ENCODE measurements at places on chromosomes 2 and 18.

DNA sequence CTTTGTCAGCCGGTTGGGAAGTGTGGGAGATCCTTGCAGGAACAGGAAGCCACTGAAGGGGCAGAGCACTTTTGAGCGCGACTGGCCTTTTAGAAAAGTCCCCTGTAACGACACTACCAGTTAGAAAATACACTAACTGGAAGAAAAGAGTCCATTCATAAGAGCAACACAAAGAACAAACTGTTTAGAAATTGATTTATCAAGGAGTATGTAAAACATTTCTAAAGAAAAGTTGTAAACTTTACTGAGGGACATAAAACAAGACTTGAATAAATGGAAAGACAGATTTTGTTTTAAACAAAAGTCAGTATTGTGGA is 29.8 kb upstream of the POMC start:
- no peak for DNase-seq

DNA sequence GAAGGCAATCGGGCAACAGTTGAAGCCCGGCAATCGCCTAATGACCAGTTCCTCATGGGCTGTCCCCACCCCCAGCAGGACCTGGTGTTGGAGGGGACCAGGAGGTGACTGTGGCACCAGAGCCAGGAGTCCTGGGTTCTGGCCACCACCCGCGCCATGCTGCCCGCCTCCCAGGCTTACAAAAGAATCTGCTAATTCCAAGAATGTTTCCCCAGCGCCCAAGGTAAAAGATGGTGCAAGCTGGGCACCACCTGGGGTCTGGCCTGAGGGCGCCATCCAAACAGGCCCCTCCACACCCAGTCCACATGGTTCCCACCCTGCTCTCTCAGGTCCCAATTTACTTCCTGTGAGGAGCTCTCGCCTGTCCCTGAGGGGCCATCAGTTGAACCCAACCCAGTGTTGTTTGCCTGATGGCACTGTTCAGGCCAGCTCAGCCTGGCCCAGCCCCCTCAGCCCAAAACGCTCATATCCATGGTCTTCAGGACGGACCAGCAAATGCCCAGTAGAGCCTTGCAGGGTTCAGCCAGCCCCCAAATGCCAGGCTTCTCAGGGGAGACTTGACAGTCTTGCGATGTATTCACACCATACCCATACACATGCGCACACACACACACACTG is 5.1 kb downstream of the SDC1 start:
- DNase-seq, result no peak

DNA sequence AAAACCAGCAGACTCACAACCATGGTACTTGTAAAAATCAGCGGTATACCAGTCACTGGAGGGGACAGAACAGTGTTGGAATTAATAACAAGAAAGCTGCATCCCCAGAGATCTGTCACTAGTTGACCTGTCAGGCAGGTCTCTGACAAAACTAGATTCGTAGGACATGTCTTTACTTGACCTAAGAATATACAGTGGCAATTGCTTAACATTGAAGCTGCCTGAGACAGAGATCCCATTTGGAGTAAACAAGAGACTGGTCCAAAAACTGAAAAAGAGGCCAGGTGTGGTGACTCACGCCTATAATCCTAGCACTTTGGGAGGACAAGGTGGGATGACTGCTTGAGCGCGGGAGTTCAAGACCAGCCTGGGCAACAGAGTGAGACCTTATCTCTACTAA is 7.2 kb upstream of the SS18 start:
- DNase-seq, result no peak

GRCh38 chr2:151774506-151774905 is 40.2 kb upstream of the NEB start:
- no peak for DNase-seq

GRCh38 chr2:106296182-106296815 is 102.2 kb upstream of the UXS1 start:
- no peak for DNase-seq

DNA sequence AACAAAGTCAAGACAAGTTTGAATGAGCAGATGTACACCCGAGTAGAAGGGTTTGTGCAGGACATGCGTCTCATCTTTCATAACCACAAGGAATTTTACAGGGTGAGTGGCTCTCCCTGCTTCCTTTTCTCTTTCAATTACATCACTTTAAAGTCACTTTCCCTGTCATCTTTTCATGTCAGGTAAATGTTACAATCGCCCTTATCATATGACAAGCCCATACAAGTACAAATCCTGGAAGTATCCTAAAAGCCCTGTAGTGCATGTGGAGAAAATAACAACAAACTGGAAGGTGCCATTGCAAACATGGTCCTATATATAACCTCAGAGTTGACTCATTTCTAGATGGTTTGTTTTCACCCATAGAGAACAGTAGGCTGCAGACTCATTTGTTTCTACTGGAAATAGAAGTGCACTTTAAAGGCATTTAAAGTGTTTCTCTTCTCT is 126.0 kb downstream of the SP100 start:
- no peak for DNase-seq

- DNase-seq, result no peak
Measured at GRCh38 chr18:57436191-57436964, 1.2 kb downstream of the ONECUT2 start.

- DNase-seq, result no peak
Measured at GRCh38 chr2:163659224-163659623, 76.6 kb downstream of the FIGN start.

- no peak for DNase-seq
Measured at GRCh38 chr2:7270011-7270431, 352.8 kb downstream of the RNF144A start.

- no peak for DNase-seq
Measured at GRCh38 chr2:218016810-218017209, 14.0 kb upstream of the TNS1 start.

DNA sequence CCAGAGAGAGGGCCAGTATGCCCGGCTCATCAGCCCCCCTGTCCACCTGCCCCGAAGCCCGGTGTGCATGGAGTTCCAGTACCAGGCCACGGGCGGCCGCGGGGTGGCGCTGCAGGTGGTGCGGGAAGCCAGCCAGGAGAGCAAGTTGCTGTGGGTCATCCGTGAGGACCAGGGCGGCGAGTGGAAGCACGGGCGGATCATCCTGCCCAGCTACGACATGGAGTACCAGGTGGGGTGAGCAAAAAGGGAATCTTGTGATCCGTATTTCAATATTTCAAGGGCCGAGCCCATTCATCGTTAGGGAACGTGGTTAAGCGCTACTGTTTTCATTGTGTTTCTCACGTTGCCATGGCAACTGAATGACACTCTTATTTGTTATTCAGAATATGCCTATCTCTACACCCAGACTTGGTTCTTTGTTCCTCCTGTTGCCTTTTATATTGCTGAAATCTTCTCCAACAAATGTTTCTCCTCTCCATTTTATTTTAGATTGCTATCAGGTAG is 81.5 kb downstream of the NRP2 start:
- peak; percentile 6 for DNase-seq

GRCh38 chr2:174577967-174578589 is 19.5 kb downstream of the WIPF1 start:
- peak; percentile 66 for DNase-seq

DNA sequence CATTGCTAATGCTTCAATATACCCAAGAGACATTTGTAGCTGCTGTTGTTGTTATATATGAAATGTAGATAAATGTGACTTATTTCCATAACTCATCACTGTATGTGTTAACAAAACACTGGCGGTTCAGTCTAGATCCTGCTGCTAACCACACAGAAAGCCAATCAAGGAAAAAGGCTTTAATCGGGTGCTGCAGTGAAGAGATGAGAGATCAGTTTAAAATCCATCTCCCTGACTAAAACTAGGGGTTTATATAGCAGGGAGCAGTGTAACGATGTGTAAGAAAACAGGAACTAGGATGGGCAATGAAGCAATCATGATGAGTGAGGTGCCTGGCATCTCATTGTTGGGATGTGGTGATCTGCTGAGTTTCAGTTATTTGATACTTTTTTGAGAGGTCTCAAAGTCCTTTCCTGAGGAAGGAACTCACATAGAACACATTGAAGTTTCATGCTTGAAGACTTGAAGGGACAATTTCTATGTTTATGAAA is 677.7 kb upstream of the CDH7 start:
- DNase-seq, result no peak

- DNase-seq, result no peak
Measured at GRCh38 chr18:63373161-63373560, 6.2 kb upstream of the KDSR start.

- no peak for DNase-seq
Measured at GRCh38 chr18:59792353-59792752, 95.1 kb upstream of the CCBE1 start.

DNA sequence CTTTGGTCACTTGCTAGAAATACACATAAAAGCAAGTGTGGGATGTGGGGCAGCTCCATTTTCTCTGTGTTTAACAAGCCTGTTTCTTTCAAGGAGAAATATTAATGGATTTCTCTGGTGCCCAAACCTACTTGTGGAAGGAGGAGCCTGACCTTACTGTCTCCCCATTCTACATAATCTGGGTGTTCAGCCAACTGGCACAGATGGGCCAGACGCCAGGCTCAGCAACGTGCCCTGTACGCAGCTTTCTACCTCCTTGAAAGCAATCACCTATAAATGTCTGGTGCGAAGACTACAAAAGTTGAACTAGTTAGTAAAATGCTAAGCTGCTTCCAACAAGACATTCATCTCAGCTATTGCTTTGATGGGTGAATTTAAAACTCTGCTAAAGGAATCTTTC is 33.2 kb upstream of the MYO3B start:
- no peak for DNase-seq

- no peak for DNase-seq
Measured at GRCh38 chr2:70766357-70767078, 1.5 kb downstream of the ADD2 start.

DNA sequence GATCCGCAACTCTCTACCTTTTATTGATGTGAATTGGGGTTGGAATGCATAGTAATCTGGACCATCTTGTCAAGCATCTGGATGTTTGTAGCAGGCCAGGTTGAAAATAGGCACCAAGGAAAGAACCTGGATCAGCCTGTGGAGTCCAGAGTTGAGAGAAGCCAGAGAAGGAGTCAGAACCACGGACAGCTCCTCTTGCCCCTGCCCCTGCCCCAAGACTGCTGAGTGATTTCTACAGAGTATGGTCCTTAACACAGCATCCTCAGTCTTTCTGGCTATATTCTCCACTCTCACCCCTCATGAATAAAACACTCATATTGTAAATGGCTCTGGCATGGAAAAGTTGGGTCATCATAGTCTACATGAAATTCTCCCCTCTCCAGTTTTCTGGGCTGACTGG is 154.6 kb downstream of the LOXHD1 start:
- no peak for DNase-seq

GRCh38 chr2:184452907-184453306 is 145.4 kb upstream of the ZNF804A start:
- no peak for DNase-seq

DNA sequence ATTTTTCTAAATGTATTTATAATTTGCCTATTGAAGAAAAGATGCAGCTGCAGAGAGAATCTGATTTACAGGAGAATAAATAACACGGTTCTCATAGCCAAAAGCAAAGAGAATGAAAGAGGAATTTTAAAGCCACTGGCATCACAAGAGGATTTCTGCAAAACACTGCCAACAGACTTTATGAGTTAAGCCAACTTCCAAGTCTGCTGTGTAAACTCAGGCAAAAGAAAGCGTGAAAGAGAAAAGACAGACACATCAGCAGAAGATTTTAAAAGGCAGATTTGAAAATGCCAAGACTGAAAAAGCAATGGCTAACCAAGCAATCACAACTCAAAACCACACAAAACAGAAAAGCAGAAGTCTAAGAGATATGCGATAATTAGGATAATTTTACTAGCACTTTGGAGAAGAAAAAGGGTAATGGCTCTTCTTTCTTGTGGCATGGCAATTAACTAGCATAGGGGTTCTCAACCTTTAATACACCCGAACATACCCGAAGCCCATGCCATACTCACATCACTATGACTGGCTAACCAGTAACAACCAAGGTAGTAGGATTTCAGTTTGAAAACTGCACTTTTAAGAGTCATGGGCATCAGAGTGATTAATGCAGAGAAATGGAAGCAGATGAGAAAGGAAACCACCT is 4.9 kb downstream of the DARS1 start:
- no peak for DNase-seq

- no peak for DNase-seq
Measured at GRCh38 chr2:231617059-231617926, 24.6 kb downstream of the TEX44 start.

DNA sequence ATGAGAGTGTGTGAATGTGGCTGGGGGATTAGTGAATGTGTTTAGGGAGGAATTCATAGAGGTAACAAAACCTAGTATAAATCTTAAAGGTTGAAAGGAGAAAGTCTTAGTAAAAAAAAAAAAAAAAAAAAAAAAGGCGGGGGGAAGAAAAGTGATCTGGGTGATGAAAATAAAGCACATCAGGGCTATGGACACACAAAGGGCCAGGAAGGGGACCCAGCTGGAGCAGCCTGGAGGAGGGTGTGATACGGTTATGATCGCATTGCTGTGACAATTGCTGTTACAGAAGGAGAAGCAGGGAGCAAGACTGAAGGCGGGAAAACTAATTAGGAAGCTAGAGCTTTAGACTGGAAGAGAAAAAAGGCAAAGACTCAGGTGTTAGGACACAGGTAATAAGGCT is 85.4 kb downstream of the DLGAP1 start:
- no peak for DNase-seq

DNA sequence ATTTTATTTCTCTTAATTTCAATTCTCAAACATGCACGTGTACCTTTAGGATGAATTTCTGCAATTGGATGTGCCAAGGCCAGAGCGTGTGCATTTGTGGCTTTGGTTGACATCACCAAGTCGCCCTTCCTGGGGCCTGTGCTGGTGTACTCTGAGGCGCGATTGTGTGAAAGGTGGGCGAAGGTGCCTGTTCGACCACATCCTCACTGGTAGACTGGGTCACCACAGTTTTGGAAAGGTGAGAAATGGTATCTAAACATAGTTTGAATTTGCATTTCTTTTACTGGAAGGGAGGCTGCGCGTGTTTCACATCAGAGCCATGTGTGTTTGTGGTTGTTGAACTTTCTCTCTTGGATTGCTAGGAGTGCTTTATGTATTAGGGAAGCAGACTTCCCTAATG is 89.8 kb downstream of the LDLRAD4 start:
- DNase-seq, result no peak

GRCh38 chr2:20439193-20439475 is 7.7 kb upstream of the RHOB start:
- DNase-seq, result no peak

DNA sequence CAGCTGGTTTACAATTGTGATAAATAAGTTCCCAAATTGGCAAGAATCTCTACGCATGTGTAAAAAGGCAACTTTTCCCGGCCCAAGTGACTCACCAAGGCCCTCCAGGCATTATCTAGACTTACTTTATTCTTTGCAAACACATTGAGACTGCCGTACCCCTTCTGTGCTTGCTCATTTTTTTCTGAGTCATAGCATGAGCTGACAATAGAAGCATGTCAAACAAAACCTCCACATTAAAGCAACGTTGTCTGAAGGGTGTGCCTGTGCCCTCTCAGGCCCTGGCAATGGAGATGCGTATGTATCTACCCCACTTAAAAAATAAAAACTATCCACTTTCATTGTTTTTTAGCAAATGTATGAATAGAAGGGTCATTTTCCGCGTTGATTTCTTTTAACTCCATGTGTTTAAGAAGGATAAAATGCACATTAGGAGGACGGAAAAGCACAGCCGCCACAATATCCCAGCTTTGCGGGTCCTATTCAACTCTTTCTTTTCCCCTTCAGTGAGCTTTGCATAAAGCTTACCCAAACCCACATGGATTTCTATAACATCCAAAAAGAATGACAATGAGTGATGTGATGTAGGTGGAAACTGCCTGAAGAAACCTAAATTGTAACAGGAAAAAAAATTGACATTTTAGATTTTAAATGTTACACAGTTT is 298.2 kb downstream of the CDCA7 start:
- no peak for DNase-seq

Measured in stimulated activated CD4-positive, alpha-beta T cell treated with anti-CD3 and anti-CD28 coated beads, Interleukin-4, amount 100 ng/mL, for 24 hours (primary cell).